ENCODE measurements at places on chromosomes 1 and 21.

DNA sequence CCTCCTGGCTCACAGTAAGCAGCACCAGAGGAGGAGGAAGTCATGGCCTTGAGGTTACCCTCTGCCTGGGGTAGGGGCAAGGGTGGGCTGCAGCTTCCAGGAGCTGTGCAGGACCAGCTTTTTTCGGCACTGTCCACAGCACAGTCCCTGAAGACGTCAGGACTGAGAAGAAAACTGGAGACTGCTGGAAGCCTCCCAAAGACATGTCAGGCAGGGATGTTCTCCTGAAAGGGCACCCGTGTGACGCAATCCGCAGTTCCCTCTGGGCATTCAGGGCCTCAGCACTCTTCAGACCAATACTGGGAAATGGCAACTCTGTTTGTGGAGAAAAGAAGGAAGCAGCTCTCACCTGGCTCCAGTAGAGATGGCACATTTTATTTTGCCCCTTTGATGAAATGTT, 64.8 kb upstream of the TENT5C start:
- DNase-seq: no peak

DNA sequence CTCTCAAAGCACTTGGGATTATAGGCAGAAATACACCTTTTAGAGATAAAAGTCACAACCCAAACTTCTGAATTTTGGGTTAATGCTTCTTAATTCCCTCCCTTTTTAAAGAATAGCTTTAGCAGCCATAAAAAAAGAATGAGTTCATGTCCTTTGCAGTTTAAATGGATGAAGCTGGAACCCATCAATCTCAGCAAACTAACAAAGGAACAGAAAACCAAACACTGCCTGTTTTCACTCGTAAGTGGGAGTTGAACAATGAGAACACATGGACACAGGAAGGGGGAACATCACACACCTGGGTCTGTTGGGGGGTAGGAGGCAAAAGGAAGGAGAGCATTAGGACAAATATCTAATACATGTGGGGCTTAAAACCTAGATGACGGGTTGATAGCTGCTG, 55.8 kb downstream of the SLC27A3 start:
- no peak for DNase-seq

DNA sequence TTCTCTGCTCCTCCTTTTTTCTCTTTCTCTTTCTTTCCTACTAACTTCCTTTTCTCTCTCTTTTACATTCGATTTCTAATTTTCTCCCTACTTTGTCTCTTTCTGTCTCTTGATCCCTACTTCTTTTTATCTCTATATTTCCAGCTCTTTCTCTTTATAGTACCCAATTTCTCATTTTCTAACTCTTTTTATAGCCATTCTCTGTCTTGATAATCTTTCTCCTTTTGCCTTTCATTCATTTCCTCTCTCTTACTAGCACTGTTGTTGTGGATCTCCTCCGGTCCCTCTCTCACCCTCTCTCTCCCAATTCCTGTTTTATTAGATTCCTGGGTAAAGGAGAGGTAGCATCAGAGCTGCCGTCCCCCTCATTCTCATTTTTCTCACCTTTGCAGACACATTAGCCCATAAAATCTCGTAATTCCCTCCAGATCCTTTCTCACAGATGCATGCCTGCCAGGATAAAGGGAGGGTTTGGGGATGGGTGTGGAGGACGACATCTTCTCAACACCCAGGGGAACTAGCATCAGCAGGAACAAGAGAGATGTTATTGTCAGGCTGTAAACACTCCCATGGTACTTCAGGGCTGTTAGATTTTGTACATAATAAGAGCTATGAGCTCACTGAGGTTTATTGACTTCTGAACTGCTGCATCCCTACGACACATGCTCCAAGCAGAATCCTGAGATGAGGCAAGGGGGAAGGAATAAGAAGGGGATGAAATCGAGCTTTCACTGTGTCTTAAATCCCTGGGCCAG, 159.0 kb upstream of the GALNT2 start:
- DNase-seq: no peak

- DNase-seq: no peak
Observed at GRCh38 chr1:201049248-201049831, 25.8 kb upstream of the KIF21B start.

DNA sequence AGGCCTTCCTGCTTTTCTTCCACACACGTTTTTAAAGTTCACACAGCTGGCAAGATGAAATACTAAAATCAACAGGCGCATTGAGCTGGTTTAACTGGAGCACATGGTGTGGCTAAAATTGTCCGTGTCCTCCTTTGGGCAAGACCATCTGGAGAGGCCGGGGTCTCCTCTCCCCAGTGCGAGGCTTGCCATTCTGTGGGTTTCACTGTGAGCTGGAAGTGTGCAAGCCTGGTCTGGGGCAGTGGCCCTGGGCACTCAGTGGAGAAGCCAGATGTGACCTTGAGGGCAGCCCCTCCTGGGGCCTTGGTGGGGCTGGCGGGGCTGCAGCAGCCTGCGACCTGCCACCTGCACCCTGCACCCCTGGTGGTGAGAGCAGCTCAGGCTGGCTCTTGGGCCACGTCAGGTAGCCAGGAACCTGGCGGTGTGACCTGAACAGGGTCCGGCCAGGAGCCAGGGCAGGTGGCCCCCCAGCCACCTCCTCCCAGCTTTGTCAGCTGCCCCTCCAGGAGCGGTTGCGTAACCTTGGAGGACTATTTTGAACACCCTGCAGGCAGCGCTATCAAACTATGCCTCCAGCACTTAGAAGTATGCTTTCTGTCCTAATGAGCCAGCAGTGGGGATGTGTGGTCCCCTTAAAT, 52.4 kb downstream of the SLC37A1 start:
- DNase-seq: no peak

DNA sequence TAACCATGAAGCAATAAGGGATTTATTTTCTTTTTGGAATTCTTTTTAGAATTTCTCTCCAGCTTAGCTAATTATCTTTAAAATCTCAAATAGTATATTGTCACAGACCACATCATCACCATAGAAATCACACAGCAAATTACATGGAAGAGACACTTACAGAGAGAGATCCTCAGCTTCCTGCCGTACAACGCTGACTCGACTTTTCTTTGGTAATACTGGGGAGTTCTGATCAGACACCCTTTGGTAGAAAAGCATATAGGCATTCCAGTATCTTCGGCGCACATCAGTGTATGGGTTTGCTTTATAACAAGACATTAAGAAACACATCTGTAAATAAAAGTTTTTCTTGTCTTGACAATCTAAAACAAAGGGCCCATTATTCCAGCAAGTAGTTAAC, 55.7 kb downstream of the PCSK9 start:
- no peak for DNase-seq

DNA sequence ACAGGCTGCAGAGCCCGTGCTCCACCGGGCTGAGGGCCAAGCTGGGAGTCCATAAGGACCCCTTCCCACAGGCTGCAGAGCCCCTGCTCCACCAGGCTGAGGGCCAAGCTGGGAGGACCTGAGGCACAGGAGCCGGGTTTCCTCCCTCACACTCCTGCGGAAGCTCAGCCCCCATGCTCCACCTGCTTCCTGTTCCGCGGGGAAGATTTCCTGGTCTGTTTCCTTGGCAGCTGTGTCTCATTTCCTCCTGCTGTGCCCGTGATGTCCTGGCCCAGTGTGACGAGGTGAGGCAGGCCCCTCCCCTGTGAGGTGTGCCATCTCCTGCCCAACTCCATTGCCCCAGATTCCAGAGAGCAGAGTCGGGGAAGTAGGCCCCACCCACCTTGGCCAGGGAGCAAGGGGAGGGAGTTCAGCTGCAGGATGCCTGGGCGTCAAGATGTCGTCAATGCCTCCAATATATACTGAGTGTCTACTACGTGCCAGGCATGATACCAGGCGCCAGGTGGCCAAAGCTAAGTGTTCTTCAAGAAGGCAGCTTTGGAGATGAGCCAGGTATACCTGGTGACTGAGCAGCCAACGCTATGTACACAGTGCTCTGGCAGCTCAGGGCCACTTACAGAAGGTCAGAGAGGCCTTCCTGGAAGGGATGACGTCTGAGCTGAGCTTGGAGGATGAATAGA, 58.8 kb downstream of the NAV1 start:
- no peak for DNase-seq

GRCh38 chr1:201715801-201716741, 112.9 kb upstream of the IPO9 start:
- no peak for DNase-seq

DNA sequence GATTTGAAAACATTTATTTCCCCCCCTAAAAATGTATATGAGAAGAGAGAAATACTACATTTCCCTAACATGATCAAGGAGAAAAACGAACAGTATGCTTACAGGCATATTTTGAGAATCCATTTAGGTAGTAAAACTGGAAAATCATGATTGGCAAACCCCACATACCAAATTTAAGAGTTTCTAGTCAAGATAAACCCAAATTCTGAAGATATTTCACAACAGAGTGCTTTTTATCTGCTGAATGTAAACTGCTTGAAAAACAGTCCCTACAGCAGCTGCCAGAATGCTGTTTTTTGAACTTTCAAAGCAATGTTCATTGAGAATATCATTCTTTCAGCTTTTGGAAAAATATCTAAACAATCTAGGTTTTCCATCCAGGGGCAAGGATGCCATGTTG, 31.0 kb downstream of the ASH1L start:
- no peak for DNase-seq

GRCh38 chr1:243713470-243714186, 136.4 kb downstream of the AKT3 start:
- peak; percentile 79 for DNase-seq

- no peak for DNase-seq
Observed at GRCh38 chr1:192809307-192810252, 741 bp downstream of the RGS2 start.

DNA sequence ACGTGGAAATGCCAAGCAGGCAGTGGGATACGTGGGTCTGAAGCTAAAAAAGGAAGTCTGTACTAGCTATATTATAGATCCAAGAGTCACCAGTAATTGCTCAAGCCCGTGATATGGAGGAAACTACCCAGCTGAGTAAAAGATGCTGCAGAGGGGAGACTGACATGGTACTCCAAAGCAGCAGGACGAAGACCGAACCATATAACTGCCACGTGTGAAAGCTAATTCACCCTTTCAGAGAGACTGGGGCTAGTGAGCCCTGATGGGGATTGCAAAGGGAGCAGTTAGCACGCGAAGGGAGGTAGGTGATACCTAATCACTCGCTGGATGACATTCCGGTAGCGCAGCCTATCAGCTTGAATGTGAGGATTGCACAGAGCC, 316 bp downstream of the AP4B1 start:
- DNase-seq: no peak

DNA sequence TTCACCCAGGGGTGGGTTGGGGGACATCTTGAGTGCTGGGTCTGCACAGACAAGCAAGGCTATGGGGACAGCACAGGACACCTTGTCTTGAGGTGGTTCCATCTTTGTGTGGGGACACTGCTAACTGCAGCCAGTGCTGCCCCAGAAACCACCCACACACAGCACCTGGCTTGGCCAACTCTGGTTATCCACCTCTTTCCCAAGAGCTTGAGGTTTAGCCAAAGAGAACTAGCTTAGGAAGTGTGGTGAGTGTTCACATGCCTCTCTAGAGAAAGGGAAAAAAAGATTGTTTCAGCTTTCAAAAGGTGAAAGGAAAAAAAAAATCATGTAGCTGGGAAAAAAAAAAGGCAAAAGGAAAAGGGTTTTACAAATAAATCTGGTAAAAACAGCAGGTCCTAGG, 32.4 kb downstream of the BCAR3 start:
- DNase-seq: no peak

DNA sequence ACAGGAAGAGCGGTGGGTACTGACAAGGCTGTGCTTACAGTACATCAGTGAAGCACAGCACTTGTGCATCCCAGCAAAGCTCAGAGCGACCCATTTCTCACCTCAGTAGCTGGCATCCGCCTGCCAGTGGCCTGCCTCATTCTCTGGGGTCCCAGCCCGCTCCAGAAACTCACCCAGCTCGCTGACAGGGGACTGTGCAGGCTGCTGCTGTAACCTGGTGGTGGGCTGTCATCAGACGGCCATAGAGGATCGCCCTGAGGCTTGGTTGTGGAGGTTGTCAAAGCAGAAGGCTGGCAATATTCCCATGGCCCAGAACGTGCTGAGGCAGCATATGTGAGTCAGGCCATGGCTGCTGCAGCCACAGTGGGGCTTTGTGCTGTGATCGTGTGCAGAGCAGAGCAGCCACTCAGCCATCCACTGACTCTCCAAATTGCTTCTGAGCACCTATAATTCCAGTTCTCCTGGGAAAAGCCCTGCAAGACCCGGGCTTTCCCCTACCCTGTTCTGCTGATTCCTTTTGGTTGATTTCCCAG, 13.6 kb upstream of the GPR137B start:
- no peak for DNase-seq

GRCh38 chr21:28333578-28334075, 659.0 kb downstream of the LTN1 start:
- peak; percentile 63 for DNase-seq
